ENCODE measurements at places on chromosomes 11 and 22.

- DNase-seq, result no peak
Measured at GRCh38 chr22:47050401-47051051, 288.1 kb downstream of the TBC1D22A start.

DNA sequence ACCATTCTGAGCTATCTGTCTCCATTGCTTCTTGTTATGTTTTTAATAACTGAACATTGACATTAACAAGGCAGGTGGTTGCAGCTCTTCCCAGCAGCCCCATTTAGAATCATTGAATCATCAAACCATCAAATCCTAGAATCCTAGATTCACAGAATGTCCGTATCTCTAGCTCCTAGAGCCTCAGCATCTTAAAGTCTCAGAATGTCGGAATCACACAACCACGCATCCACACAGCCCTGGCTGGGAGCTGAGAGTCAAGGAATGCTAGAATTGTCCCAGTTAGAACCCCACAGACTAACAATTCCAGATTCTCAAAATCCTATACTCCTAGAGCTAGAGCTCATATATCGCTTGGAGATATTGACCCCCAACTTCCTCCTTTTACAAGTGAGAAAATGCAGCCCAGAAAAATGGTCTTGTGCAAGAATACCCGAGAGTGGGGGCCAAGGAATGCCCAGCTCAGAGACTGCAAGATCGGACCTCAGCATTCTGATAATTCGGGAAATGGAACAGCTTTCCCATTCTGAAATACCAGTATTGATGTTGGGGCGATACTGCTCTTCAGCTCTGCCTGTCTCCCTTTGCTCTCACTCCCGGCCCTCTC, 38.8 kb downstream of the PDE2A start:
- DNase-seq, result no peak

GRCh38 chr22:36081023-36081431, 52.4 kb upstream of the RBFOX2 start:
- DNase-seq, result peak; percentile 51

DNA sequence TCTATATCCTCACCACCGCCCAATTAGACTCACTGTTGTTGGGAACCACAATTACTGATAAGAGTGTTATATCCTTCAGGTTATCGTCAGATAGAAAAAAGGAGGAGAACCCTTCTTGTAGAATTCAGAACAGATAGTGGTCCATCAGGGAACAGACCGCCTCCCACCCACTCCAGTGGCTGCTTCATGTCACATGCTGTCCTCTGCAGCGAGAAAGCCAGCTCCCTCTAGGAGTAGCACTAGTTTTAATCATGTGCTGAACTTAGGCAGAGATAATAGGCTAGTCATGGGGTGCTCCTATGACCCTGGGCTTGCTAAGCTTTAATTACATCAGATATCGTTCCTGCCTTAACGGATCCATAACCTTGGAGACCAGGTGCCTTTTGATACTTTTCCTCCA, 51.5 kb upstream of the RAB1B start:
- no peak for DNase-seq

GRCh38 chr22:47835726-47836125, 1073.3 kb downstream of the TBC1D22A start:
- DNase-seq, result peak; percentile 99

DNA sequence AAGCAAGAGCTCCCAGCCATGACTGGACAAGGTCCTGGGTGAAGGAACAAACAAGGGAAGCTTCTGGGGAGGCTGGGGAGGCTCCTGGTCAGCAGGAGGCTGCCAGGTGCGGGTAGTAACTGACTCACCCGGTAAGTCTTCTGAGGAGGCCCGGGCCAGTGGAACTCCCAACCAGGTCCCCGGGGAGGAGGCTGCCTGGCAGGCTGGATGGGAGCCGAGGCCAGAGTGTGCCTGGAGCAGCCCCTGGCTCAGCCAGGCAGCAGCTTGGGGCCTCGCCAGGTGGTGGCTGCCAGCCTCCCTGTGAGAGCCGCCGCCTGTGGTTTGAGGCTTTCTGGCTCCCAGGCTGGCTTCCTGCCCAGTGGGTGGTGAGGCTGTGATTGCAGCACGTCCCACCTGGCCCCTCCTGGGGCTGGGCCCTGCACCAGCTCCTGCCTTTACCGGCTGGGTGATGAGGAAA, 46.2 kb downstream of the IGF2 start:
- no peak for DNase-seq

GRCh38 chr11:44374001-44374400, 64.1 kb upstream of the ALX4 start:
- no peak for DNase-seq

DNA sequence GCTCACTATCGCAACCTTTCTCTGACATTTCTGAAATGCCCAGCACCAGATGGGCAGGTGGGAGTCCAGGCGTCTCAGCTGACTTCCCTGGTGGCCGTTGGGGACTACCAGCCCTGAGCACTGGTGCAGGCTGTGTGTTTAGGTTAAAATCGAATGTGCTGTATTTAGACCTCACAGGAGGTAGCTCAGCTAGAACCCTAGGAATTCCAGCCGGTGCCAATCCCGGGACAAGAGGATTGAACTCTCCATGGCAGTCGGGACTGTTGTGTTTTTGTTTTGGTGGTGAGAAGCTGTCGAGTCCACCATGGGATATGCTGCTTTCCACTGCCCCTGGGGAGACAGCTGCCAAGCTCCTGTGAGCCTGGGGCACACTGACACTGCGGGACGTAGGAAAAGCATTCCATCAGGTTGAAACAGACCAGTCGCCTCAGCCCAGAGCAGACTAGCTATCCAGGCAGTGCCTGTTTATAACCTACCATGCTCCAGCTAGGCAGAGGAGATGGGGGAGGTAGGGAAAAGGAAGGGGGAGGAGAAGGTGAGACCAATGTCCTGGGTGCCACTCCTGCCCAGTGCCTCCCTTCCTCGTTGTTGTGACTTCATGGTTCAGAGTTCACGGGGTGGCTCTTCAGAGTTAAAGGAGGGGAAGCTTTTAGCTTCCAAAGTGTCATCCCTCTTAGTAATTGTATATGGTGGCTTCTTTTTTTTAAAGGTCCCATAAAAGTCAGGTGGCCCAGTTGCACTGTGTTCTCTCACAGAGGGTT, 53.0 kb downstream of the MICAL2 start:
- no peak for DNase-seq

DNA sequence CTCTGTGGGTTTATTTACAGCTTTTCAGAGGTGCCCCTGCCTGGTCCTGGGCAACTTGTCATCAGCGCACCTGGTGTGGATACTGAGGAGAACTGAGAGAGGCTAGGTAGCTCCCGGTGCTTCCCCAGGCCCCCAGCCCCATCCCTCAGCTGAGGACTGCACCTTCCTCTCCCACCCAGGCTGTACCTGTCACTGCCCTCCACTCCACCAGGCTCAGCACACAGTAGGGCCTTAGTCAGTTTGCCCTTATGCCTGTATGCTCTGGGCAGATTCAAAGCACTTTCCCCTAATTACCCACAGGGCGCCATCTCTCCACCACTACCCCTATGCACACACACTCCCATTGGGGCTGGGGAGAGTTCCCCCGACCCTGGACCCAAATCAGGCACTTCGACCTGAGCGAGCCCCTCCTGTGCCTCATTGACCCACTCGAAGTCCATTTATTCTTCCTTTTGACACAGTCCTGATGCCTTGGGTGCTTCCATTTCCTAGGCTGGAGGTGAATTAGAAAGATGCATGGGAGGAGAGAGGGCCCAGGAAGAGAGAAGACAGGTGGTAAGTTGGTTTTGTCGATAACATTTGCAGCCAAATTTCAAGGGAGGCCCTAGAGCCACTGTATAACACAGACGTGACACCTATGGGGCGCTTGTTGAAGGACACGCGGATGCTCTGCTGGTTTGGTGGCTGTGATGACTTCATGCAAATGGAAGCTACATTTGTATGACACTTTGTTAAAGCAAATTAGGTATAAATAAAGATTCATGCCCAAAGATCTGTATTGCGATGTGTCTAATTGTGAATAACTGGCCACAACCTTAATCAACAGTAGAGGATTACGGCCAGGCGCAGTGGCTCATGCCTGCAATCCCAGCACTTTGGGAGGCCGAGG, 13.8 kb upstream of the PICK1 start:
- no peak for DNase-seq

- peak; percentile 10 for DNase-seq
Measured at GRCh38 chr11:78926633-78927338, 352.1 kb upstream of the NARS2 start.

GRCh38 chr11:3245071-3245470, 12.9 kb upstream of the MRGPRE start:
- no peak for DNase-seq

DNA sequence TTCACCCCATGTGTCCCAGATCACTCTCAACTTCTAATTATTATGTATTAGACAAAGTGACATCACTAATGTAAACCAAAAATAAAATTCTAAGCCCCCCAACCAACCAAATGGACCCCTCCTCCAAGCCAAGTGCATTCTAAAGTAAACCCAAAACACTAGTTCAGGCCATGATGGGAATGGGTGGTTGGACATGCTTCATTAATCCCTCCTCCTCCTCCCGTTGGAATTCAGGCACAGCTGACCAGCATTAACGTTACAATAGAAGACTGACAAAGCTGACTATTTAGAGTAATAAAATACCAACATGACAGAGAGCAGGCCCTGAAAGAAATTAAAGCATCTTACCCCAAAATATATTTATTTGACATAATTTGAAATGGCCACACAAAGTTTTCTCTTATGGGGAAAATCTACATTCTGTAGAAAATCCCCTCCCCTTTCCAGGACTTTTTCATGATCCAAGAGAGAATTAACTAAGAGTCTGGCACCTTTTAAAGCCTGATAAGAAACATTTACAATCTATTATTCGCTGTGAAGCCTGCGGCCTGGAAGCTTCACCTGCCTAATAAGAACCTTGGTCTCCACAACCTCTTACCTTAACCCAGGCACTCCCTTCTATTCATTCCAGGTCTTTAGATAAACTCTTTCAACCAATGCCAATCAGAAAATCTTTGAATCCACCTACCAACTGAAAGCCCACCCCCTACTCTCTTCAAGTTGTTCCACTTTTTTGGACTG, 948.5 kb upstream of the CCDC90B start:
- DNase-seq, result no peak

DNA sequence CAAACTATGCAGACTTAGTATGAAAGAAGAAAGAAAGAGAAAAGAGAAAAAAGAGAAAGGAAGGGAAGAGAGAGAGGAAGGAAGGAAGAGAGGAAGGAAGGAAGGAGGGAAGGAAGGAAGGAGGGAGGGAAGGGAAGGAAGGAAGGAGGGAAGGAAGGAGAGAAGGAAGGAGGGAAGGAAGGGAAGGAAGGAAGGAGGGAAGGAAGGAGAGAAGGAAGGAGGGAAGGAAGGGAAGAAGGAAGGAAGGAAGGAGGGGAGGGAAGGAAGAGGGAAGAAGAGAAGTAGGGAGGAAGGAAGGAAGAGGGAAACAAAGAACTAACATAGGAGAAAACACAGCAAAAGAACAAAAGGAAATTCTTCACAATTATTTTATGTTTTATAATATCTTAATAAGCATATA, 502.1 kb downstream of the SOX6 start:
- DNase-seq, result no peak

- no peak for DNase-seq
Measured at GRCh38 chr11:116415095-116415494, 357.7 kb downstream of the BUD13 start.

DNA sequence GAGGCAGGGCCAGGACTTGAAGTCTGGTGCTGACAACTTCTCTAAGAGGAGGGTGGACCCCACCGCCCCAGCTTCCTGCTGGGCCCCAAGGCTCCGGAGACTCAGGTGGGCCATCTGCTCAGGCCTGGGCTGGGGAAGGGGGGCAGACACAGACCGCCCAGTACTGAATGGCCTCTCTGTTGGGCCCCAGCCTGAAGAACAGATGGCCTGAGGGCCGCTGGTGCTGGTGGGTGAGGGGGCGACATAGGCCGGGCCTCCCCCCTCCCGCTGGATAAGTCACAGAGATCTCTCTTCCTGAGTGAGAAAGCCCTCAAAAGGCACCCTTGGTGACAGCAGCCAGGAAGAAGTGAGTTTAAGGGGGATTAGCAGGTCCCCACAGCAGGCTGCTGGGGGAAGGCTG, 12.5 kb upstream of the TP53I11 start:
- DNase-seq, result no peak

- no peak for DNase-seq
Measured at GRCh38 chr22:22408731-22409696, 99.5 kb downstream of the ZNF280B start.

GRCh38 chr22:44870021-44870420, 117.6 kb downstream of the ARHGAP8 start:
- no peak for DNase-seq

DNA sequence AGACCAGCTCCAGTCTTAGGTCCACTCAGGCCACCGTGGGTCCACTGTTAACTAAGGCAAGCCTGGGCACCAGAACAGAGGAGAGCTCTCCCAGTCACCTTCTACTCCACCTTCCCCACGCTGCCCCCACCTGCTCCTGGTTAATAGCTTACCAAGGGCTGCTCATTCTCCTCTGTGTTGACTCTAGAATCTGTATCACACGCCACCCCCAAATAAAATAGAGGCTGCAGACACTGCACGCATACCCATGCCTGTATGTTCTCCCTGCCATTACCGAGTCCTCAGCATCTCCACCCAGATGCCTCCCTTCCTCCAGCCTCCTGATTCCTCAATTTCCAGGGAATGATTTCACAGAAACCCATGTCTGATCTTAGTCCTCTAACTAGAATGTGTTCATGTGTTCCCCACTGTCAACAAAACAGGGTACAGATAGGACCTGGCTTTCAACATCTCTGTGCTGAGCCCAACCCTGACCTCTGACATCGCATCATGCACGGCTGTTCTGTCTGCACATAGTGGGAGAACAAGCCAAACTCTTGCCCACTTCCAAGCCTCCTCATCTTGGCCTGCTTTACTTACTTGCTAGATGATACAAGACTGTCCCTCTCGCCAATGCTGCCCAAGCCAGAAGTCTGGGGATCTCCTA, 49.8 kb downstream of the SMCO4 start:
- DNase-seq, result no peak

- no peak for DNase-seq
Measured at GRCh38 chr11:22460181-22460580, 122.0 kb downstream of the SLC17A6 start.

DNA sequence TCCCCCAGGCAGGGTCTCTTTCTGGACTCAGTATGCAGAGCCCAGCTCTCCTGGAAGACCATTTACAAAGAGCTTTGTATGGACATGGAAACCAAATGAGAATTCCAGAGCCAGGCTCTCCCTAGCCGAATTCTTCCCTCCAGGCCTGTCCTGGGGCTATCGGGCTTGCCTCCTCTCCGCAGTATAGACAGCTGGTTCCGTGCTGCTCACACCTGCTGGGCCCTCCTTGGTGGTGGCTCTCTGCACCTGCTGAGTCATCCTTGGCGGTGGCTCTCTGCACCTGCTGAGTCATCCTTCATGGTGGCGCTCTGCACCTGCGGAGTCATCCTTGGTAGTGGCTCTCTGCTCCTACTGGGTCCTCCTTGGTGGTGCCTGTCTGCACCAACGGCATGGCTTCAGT, 743.5 kb downstream of the BRD1 start:
- no peak for DNase-seq

- no peak for DNase-seq
Measured at GRCh38 chr11:60772666-60773065, 12.5 kb upstream of the MS4A10 start.

GRCh38 chr11:66986178-66986545, 11.1 kb downstream of the C11orf86 start:
- DNase-seq, result no peak

DNA sequence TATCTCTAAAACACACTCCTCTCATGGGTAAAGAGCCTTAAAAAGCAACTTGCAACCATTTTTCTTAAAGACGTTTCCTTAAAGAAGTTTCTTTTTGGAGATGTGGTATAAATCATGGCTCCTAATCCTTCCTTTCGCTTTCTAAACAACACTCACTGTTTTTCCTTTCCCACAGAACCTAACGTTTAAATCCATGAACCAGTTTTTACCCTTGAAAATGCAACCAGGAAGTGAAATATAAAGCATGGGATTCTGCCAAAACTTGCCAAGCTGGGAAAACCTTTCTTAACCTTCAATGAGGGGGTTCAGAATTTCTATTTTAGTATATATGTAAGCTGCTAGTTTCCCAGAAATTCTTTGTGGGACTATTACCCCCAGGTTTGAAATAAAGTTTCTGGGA, 8.6 kb downstream of the PLEKHA7 start:
- no peak for DNase-seq

Measured in fibroblast of skin of left biceps (primary cell).